ENCODE measurements at places on chromosomes 1 and 21.

DNA sequence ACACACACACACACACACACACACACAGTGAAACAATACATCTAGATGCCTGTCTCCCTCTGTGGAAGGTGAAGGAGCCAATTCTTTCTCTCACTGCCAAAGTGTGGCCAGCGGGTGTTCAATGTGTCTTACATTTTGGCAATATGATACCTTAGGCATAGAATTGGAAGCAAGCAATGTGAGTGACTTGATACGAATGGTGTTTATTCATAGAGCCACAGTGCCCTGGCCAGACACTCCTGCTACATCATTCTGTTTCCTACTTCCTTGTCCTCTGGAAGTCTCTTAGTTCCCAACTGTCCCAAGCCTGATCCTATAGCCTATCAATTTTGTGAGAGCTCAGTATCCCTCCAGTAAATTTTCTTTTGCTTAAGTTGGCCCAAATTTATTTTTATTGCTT, 170.0 kb upstream of the L1TD1 start:
- DNase-seq = no peak

GRCh38 chr1:20158358-20159070, 19.4 kb downstream of the PLA2G2F start:
- DNase-seq = no peak

DNA sequence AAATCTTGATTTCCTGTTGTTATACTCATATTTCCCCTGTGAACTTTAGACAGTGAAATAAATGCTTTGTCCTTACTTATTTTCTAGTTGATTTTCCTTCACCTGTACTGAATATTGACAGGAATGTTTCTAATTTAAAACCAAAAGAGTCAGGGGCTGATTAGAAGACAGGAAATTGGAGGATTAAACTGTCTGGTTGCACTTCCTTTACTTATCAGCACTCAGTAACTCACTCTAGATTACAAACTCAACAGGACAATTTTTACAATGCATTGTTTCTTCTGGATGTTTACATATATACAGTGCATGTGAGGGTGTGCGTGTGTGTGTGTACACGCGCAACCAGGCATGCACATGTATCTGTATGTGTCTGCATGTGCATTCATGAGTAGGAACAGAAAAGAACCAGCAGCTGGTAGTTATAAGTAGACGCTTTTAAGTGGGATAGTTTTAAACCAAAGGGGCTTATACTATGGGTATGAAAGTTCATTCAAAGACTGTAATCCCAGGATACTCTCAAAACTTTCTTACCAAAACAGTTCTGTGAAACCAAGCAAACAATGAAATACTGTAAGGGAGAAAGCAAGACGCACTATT, 212.0 kb upstream of the NFIA start:
- no peak for DNase-seq

DNA sequence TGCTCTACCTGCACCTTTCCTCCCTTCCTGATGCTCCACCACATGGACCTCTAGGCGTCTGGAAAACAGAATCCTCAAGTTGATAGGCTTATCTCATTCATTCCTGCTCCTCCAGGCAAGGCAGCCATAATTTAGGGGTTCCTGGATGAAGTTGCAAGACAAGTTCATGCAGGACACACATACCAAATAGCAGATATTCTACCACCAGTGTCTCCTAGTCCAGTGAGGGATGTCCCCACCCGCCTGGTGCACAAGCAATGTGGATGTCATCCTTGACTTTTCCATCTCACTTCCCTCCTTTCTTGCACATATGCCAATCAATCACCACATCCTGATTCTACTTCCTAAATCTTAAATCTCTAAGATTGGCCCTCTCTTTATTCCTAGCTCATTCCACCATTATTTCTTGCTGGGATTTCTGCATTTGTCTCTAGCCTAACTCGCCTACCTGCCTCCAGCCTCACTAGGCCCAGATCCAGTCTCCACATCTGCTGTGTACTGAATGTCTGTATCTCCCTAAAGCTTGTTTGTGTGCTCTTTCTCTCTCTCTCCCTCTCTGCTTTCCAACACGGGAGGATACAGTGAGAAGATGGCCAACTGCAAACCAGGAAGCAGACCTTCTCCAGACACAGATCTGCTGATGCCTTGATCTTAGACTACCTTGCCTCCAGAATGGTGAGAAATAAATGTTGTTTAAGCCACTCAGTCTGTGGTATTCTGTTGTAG, 40.5 kb downstream of the CD34 start:
- no peak for DNase-seq

DNA sequence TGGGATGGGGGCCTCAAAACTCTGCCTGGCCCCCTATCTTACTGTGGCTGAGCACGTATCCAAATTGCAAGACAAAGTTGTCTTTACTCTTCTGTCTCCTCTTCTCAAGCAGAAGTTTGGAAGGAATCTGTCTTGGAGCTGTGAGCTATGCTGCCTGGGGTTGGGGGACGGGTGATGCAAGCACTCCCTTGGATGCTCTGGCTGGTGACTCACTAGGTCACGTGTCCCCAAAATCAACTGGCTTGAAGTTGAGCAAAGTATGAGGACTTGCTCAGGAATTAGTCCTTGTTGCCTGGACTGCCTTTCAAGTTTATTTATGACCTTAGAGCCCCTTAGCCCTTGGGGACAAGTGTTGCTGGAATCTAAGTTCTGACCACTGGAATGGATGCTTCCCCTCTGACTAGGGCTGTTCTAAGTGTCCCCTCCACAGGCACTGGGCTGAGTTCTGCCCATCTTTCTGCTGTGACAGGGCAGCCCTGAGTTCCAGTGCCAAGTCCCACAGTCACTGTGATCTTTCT, 269.5 kb downstream of the HHAT start:
- no peak for DNase-seq

DNA sequence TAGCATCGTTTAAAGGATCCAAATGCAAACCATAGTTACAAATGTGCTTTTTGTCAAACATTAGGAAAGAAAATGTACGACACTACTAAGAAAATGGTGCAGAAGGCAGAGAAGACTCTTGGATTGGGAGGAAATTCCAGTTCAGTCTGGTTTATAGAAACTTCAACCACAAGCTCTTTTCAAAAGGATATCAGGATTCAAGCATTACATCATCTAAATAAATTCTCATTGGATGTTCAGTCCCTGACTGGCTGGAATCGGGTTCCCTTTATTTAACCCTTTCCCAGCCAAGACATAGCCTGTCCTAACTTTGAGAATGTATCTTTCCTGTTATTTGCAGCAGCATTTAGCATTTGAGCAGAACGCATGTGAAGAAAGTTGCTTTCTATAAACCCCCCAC, 184.6 kb downstream of the LMO4 start:
- no peak for DNase-seq

DNA sequence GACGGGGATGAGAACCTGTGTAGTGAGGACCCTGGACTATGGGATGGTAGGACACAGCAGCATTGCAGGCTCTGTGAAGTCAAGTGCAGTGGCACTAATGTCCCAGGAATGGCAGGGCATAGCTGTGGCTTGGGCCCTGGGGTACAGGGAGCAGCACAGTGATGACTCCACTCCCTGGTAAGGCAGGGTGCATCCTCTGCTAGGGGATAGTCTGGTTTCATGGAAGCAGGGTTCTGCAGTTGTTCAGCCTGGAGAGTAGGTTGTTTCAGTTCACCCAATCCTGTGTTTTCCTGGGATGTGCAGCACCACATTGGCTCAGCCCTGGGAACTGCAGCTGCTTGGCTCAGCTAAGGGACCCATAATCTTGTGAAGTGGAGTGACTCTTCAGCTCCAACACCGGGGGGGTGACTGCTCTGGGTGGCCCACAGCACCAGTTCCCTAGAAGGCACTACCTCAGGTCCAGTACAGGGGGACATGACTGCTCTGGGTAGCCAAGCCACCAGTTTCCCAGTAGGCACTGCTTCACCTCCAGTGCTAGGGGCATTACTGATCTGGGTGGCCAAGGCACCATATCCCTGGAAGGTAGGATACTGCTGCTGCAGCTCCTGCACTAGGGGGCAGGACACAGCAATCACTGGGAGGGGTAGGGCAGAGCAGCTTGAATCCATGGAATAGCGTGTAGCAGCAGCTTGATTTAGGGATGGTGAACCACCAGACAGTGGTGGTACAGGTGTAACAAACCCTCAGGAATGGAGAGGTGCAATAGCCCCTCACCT, 15.3 kb upstream of the C1orf185 start:
- no peak for DNase-seq

DNA sequence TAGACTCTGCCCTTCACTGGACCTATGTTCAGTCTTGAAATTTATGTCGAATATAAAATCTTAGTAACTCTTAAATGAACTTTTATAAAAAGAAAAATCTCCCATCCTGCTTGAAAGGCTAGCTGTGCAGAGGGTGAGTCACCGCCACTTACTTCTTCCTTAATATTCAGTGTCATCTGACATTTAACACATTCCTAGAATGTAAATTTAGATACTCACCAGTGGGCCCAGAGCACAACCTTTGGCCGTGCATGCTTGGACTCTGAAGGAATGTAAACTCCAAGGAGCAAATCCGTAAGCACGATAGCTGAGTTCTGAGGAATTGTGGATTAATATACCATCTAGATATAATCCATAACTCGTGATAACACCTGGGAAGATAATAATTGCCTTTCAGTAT, 403.3 kb downstream of the KCTD3 start:
- DNase-seq = no peak

All from stimulated activated CD4-positive, alpha-beta T cell treated with anti-CD3 and anti-CD28 coated beads, Interleukin-2, amount 100 ng/mL, for 48 hours (primary cell).